ENCODE measurements at places on chromosomes 12 and 14. TPM values are rescaled to one million over a fixed set of nuclear protein-coding genes. Genes with fewer than 3 reads are reported as not detected.

NTN4 gene
- 137 TPM for polyA plus RNA-seq

TMEM30B gene
- 13.1 TPM for polyA plus RNA-seq

BMAL2 gene
- polyA plus RNA-seq: 5.6 TPM

DNA sequence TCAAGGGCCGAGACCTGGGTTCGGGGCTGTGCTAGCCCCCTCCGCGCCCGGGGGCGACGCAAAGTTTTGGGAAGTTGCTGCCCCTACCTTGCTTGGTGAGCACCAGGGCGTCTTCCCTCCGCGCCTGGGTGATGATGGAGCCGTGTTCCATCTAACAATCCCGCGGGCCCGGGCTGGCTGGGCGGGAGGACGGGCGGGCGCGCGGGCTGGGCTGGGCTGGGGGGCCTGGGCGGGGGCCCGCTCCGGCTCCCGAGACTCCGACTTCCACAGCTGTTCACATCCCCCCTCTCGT lies 298 bp downstream of the CTDSP2 start:
- DNase-seq: no peak

DNA sequence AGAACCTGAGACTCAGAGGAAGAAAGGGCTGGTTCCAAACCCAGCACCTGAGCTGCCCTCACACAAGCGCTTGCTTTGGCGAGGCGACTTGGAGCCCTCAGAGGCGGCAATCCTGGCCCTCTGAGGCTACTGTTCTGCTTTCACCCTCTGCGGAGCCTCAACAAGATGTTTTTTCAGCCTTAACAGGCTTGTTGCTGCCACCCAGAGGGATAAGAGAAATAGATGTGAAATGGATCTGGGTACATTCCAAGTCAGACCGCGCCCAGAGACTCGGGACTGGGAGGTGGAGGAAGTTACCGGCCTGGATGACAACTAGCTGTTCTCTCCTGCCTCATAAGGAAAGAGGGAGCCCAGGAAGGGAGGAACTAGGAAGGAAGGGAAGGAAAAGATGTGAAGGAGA lies 89.6 kb downstream of the TTC7B start:
- no peak for DNase-seq

- no peak for DNase-seq
These were observed 5.1 kb downstream of the ANKRD9 start for GRCh38 chr14:102504328-102504999.

GRCh38 chr12:49979791-49980190 lies 7.0 kb downstream of the AQP6 start:
- DNase-seq: no peak

DNA sequence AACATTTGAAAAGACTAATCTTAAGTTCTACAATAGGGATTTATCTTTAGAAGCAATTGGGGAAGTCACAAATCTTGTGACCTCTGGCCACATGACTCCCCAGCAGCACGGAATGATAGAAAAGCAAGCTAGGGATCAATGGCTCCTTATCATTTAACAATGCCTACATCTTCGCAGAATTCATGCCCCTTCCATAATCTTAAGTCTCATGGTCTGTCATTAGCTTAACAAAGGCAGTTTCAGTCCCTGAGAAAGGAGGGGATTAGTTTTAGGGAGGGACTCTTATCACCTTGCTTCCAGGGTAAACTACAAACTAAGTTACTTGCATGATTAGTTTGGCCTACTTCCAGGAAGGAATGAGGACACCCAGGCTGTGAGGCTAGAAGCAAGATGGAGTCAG lies 486.0 kb downstream of the RMST start:
- no peak for DNase-seq

DNA sequence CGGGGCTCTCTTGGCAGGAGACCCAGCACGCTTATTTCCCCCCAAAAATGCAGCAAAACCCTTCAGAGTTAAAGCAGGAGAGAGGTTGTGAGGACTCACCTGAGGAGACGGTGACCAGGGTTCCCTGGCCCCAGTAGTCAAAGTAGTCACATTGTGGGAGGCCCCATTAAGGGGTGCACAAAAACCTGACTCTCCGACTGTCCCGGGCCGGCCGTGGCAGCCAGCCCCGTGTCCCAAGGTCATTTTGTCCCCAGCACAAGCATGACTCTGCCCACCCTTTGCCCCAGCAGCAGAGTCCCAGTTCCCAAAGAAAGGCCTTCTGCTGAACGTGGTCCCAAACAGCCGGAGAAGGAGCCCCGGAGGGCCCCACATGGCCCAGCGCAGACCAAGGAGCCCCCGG lies 337.7 kb downstream of the TMEM121 start:
- no peak for DNase-seq

DNA sequence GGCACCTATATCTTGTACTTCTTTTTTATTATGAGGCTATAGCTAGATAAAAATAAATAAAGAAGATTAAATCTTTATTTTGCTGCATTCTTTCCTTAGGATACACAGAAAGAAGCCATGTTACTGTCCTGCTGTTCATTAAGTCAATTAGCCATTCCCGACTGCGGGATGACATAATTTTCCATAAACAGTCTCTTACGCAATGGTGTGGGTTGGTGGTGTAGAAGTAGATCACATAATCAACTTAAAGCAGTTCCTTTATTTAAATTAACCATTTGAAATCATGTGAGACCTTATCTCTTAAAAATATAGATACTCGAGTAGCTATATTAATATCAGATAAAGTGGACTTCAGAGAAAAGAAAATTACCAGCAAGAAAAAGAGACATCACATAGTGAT lies 40.2 kb downstream of the TAOK3 start:
- no peak for DNase-seq

DNA sequence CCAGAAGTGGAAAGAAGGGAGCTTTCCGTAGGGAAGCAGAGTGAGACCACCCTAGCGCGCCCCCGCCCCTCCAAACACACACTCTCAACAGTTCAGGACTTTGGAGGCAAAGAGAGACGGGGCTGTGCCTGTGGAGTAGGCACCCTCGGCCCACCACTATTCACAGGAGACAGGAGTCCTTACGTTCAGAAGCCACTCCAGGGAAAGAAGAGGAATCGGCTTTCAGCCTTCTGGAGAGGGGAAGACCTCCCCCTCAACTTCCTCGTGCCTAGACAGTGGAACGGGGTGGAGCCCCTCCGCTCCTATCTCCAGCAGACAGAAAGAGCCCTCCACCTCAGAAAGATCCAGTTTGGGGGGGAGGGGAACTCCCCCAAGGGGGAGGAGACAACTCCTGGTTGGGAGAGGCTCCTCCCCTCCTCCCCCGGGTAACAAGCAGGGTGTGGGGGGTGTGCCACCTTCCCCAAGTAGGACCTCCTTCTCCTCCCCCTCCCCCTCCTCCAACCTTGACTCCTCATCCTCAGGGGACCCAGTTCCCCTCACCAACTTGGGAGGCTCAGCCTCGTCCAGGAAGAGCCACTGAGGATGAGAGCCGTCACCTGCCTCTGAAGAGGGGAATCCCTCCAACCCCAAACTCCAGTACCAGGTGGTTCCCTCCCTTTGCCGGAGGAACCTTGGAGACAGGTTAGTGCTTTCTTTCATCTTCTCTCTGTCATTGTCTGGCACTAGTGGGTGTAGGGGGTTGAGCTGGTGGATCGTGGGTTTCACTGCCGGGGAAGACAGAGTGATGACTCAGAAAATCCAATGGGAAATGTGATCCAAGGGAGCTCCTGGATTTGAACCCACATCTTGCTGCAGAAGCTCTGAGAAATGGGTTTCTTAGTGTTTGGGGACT lies 883 bp downstream of the FOXJ2 start:
- peak; percentile 38 for DNase-seq

GRCh38 chr14:102776761-102777710 lies at the start of gene TRAF3:
TRAF3 (plus strand) TSS chr14:102777449; CDS start chr14:102870202, 92,753 bp downstream.
- DNase-seq: no peak

DNA sequence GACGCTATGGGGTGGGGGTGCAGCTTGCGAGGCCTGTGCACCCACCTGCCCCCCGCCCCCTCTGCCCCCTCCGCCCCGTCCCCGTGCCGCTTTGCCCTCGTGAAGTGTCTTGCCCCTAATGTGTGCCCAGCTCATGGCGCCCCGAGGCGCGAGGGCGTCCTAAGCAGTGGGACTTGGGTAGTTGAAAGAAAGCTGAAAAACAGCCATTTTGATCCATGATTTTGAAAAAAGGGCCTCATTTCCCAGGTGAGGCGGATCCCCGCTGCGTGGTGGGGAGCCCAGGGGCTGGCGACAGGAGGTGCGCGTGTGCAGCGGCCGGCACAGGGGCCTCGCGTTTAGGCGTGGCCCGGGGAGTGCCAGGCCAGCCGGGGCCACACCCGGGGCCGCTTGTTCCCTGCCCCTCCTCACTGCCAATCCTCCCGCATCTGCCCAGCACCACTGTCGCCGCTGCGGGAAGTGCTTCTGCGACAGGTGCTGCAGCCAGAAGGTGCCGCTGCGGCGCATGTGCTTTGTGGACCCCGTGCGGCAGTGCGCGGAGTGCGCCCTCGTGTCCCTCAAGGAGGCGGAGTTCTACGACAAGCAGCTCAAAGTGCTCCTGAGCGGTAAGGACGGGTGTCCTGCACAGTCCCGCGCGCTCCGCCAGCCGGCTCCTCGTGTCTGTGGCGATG lies 11.8 kb downstream of the ZFYVE21 start:
- no peak for DNase-seq

DNA sequence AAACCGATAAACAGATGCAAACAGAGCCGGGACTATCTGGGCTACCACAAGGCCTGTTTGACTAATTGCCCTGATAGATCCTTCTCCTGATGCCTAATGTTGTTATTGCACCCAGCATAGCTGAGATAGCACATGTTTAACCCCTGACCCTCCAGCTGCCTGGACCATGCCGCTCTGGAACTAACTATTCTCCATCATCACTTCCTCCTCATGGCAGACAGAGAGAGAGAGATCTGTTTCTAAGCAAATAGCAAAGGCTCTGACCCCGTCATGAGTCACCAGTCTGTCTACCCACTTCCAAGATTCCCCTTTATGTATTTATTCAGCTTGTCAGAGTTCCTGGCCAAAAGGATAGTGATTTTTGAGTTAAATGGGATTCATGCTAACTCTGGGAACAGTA lies 58.2 kb upstream of the FLRT2 start:
- DNase-seq: peak; percentile 7
